Esophagus squamous epithelium (tissue), 5 donors: ENCODE measurements at places on chromosomes 12 and 14. TPM values are rescaled to one million over a fixed set of nuclear protein-coding genes. Genes with fewer than 3 reads are reported as not detected.

- H3K27ac ChIP-seq, result peak overlapping the region; percentile 36
- H3K4me1 ChIP-seq, result peaks cover 10% of the 10 kb centered on the region
- DNase-seq, result no peak
- no peaks in the 10 kb centered on the region for H3K27me3 ChIP-seq
- no peak overlapping the region for H3K4me3 ChIP-seq
Measured at GRCh38 chr12:19369691-19370148, 69.6 kb upstream of the AEBP2 start.

The KLRG1 gene
- 2.7 TPM for total RNA-seq

DNA sequence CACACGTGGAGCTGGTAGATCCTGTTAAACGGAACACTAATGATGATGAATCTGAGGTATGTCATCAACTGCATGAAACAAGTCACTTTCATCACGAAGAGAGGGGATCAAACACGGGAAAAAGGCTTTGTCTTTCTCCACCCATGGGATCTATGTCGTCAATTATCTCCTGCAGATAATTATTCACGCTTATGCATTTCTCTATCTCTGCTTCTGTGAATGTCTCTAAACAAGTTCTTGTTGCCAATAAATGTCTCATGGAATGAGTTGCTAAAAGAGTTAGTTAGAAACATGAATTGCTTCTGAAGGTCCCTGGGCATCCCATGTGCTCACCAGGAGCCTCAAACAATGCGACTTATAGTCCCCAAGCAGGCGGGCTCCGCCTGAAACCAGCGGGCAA lies 1228.2 kb upstream of the TMEM132C start:
- H3K27me3 ChIP-seq, result no peaks in the 10 kb centered on the region
- H3K4me3 ChIP-seq, result no peak overlapping the region
- H3K27ac ChIP-seq, result no peak overlapping the region
- no peaks in the 10 kb centered on the region for H3K4me1 ChIP-seq

The KRT6C gene
- 3,532 TPM for total RNA-seq

The SOAT2 gene
- not detected for total RNA-seq

- no peaks in the 10 kb centered on the region for H3K27me3 ChIP-seq
- H3K27ac ChIP-seq, result peak within 1 kb of the TSS; percentile 91
- no peak for DNase-seq
- peaks cover 29% of the 10 kb centered on the region for H3K4me1 ChIP-seq
- H3K4me3 ChIP-seq, result peak within 1 kb of the TSS; percentile 85
Measured at GRCh38 chr14:21070083-21070609, at the start of gene ARHGEF40. ARHGEF40 (plus strand) TSS chr14:21070304; CDS start chr14:21070397, 93 bp downstream.

DNA sequence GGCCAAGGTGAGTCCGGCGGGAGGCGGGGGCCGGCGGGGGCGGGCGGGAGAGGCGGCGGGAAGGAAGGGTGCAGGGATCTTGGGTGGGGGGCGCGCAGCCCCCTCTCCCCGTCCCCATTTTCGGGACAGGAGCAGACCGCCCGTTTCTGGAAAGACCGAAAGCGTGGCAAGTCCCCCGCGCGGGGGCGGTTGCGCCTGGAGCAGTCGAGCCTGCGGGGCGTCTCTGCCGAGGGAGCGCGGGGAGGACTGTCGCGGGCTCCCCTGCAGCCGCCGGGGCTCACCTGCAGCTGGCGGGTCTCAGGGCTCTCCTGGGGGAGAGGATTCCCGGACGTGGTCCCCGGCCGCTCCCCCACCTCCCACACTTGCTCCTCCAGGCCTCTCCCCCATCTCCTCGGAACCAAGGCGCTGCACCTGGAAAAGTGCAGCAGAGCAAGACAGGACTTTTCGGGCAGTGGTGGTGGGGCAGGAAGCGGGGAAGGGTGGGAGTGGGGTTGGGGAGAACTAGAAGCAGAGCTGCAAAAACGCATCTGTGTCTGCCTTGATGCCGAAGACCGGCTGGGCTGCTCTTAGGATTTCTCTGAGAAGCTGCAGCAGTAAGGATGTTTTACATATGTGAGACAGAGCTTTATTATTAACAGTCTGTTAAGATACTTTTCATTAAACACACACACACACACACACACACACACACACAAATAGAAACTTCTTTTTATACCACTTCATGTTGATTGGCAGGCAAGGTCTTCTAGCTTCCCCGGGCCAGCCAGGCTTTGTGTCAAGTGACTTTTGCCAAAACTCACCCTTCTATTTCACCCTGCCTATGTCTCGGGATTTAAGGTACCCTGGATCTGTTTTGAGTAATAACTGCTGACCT lies 677 bp downstream of the C12orf75 start:
- peak overlapping the region; percentile 46 for H3K27ac ChIP-seq
- H3K4me1 ChIP-seq, result peaks cover 18% of the 10 kb centered on the region
- no peaks in the 10 kb centered on the region for H3K36me3 ChIP-seq

The TNS2 gene
- total RNA-seq, result 16.1 TPM

DNA sequence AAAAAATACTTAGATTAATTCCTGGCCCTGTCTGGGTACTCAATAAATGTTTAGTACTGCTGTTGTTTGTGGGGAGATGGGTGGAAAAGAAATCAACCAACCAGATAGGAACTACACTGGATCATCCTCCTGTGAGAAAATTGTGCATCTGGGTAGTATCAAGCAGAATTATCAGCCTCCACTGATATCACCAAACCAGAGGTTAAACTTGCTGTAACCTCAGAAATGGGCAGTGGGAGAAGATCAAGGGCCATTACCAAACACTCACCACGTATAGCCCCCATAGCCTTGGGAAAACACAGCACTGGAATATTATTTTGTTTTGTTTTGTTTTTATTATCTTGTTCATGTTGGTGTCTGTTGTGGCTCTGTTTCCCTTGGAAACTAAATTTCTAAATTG lies 19.7 kb downstream of the VEZT start:
- no peaks in the 10 kb centered on the region for H3K27me3 ChIP-seq
- peaks cover 10% of the 10 kb centered on the region for H3K4me1 ChIP-seq
- H3K36me3 ChIP-seq, result no peaks in the 10 kb centered on the region
- DNase-seq, result no peak

- peaks cover 30% of the 10 kb centered on the region for H3K36me3 ChIP-seq
- DNase-seq, result no peak
- H3K27ac ChIP-seq, result no peak overlapping the region
- H3K27me3 ChIP-seq, result no peaks in the 10 kb centered on the region
Measured at GRCh38 chr12:112239881-112240280, 114.5 kb downstream of the TRAFD1 start.

- H3K27me3 ChIP-seq, result no peaks in the 10 kb centered on the region
- H3K36me3 ChIP-seq, result no peaks in the 10 kb centered on the region
- no peak for DNase-seq
- H3K4me1 ChIP-seq, result no peaks in the 10 kb centered on the region
Measured at GRCh38 chr14:30550335-30550734, 8.6 kb upstream of the G2E3 start.

The PRH2 gene
- not detected for total RNA-seq

The VRTN gene
- not detected for total RNA-seq

GRCh38 chr14:67186789-67187584 lies 2.3 kb upstream of the GARIN2 start:
- no peak for DNase-seq
- no peaks in the 10 kb centered on the region for H3K27me3 ChIP-seq
- no peaks in the 10 kb centered on the region for H3K36me3 ChIP-seq
- H3K27ac ChIP-seq, result no peak overlapping the region
- no peaks in the 10 kb centered on the region for H3K4me1 ChIP-seq
- no peak overlapping the region for H3K4me3 ChIP-seq

The SIRT4 gene
- total RNA-seq, result not detected

The CDCA3 gene
- total RNA-seq, result 14.5 TPM

DNA sequence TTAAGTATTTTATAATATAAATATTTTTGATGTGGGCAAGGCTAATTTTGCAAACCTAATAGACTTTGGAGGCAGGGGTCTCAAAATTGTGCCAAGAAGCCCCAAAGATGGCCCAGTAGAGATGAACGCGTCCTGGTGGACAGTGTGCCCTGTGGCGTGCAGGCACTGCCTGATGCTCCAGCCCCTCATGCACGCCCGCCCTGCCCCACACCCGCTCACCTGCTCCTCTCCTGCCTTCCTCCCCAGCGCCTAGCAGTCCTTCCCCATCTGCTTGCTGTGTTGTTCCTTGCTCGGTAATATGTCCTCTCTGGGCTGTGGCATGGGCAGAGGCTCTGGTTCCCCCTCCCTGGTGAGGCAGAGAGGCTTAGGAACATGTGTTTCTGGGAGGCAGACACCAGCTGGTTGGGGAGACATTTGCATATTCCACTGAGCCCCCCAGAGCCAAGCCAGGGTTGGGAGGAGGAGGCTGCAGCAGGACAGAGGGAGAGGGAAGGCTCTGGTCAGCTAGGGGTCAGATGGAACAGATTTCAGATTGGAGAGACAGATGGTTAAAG lies 46.8 kb upstream of the GPATCH2L start:
- no peak overlapping the region for H3K27ac ChIP-seq
- DNase-seq, result no peak
- no peaks in the 10 kb centered on the region for H3K27me3 ChIP-seq
- no peak overlapping the region for H3K4me3 ChIP-seq
- no peaks in the 10 kb centered on the region for H3K36me3 ChIP-seq

The RAB15 gene
- 6.7 TPM for total RNA-seq
